Activated CD4-positive, alpha-beta T cell treated with anti-CD3 and anti-CD28 coated beads for 24 hours (primary cell): ENCODE measurements at places on chromosomes 5 and 9.

DNA sequence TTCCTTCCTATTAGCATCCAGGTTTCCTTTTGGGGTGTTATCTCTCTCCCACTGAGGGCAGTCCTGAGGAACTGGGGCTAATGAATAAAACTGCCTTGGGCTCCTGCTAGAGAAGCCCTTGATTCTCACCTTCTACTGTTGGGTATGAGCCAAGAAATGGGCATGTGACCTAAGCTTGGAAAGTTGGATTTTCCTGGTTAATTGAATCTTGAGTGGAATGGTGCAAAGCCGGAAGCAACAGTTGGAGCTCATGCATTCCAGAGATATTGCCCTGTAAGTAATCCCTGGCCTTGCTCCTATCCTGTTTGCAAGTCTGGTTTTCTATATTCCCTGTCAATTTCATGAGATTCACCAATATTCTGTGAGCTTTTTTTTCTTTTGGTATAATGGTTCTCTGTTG lies 158.5 kb upstream of the ELL2 start:
- no peak for DNase-seq

DNA sequence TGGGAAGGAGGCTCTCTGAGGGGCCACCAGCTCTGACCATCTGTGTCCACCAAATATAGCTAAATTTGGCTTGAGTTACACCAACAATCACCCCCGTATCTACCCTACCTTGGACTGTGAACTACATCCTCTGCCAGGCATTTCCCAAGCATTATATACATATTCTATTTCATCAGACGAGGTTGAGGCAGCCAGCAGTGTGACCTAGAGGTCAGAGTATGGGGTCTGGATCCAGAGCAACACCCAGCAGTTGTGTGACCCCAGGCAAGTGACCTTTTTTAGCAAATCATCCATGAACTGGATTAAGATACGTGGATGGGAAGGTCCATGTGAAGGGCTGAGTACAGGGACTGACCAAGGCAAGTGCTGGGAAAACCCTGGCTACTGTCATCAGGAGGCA lies 180.6 kb downstream of the HSPA4 start:
- DNase-seq, result no peak

DNA sequence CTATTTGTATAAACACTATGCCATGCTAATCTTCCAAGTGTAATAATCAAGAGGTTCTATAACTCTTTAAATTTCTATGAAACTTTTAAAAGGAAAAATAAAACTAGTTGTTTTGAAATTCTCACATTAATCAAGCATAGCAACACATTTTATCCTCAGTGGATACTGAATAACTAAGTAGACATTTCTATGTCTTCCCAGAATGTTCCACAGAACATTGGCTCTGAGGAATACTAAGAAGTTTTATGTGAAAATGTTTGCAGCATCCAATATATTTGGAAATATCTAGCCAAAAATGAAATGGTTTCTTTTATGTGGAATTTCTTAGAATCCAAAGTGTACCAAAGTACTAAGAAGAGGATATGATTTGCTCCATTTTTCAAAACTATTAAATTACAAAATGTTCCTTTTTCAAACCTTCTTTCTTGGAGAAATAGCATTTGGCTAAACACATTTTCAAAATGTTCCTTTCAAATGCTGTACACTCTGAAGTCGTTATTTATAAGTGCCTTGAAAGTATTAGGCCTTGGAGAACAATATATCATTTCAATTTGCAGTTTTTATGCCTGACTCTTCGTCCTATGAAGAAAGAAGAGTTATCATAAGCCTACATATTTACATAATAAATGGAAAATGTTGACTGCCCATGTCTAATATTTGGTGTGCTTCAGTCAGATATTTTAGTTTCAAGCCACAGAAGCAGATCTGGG lies 175.6 kb upstream of the COX7C start:
- no peak for DNase-seq

GRCh38 chr9:124869466-124869985 lies 7.6 kb downstream of the ARPC5L start:
- no peak for DNase-seq

GRCh38 chr5:95662946-95663345 lies 16.4 kb downstream of the RFESD start:
- DNase-seq, result no peak

GRCh38 chr5:158525663-158526062 lies 574.1 kb downstream of the EBF1 start:
- no peak for DNase-seq

DNA sequence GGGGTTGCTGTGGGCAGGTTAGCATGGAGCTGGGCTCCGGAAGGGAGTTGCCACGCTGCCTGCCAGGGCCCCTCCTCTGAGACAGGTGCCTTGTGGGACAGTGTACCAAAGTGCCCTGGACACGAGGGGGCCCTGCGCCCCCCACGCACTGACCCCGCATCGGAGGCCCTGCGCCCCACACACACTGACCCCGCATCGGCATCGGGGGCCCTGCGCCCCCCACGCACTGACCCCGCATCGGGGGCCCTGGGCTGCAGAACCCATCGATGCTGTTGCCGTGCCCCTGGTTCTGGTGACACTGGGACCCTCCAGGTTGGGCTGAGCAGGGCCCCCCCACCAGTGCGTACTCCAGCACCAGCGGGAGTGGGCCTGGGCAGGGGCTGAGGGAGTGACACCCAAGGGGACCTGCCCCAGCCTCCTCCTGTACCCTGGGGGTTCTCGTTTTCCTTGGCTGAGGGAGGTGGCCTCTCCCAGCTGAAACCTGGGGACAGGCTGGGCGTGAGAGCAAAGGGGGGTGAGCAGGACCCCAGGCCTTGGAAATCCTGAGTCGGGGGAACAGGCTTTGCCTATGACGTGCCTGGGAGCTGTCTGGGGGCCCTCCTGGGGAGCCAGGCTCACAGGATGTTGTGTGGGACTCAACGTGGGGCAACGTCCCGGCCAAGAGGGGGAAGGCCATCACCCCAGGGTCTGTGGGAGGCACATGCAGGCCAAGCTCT lies 6.9 kb downstream of the SAPCD2 start:
- no peak for DNase-seq

GRCh38 chr9:72454871-72455491 lies 66.4 kb upstream of the TMC1 start:
- no peak for DNase-seq
